ENCODE measurements at places on chromosomes 13 and 19.

DNA sequence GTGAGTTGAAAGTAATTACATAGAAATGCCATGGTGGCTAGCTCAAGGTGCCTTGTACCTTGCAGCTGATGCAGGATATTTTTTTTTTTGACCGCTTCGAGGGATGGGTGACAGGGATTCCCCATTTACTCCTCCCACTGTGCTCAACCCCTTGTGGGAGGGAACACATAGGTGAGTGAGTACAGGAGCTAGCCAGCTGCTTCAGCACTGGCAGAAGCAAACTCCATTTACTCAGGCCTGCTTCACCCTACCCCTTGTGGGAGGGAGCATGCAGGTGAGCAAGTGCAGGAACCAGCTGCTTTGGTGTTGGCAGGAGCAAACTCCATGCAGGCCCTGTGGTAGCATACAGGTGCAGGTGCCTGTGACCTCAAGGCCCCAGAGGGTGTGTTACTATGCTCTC is 330.1 kb downstream of the TDRD3 start:
- no peak for DNase-seq

DNA sequence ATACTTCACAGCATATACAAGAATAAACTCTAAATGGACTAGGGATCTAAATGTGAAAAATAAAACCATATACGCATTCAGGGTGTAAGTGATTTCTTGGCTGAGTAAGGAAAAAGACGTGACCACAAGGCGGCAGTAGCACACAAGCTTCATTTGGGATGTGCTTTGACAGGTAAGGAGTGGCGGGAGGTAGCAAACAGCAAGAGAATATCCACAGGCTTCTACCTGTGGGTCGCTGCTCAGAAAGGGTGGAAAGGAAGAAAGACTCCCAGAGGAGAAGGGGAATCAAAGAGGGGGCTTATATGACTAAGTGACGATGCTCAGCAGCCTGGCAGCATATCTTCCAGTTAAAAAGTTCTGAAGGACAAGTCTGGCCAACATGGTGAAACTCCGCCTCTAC is 2.5 kb upstream of the ZNF121 start:
- DNase-seq, result peak; percentile 45

DNA sequence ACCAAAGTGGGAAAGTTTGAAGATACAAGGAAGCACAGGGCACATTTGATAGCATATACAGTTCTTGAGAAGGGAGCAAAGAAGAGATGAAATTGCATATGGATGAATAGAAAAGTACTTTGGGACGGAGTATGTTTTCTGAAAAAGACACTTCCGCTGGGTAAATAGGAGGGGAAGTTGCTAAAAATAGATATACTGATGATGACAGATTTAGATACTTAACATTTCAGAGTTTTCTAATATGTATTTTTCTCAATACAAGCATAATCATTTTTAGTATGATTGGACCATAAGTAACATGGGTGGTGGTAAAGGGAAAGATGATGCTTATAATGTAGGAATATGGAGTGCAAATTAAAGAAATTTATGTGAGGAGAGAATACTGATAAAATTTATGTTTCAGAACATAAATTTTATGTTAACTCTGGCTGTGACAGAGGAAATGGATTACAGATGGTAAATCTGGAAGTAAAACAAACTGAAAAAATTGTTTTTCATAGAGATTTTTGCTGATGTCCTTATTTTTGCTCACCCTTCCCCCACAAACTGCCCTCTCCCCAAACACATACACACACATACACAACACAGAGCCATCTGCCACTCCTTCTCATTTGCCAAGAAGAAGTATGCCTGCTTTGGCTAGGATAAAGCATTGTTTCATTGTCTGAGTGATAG is 583.9 kb upstream of the MIR17HG start:
- no peak for DNase-seq

- DNase-seq, result no peak
Observed at GRCh38 chr13:99809496-99809895, 162.1 kb downstream of the ZIC5 start.

GRCh38 chr19:29841209-29841558 is 29.4 kb downstream of the CCNE1 start:
- DNase-seq, result no peak

DNA sequence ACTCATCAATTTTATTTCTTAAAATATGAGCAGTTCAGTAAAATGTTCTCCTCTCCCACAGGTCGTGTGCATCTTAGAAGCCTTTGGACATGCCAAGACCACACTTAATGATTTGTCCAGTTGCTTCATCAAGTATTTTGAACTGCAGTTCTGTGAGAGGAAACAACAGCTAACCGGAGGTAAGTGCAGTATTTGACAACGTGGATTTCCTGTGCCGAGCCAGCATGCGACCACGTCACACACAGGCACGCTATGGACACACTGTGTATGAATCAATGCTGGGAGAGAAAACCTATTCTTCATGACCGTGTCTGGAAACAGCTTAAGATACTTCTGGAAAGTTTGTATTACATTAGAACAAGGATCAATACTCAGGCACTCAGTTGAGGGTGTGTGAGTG is 268.5 kb downstream of the MYO16 start:
- DNase-seq, result no peak

Data from Right ventricle myocardium superior (tissue), 1 donor.